T-cell (primary cell): ENCODE measurements at places on chromosomes 4 and X.

GRCh38 chr4:147567276-147567675 is 49.9 kb upstream of the TMEM184C start:
- DNase-seq: no peak

- DNase-seq: no peak
Measured at GRCh38 chr4:184250795-184251669, 33.4 kb upstream of the ENPP6 start.

GRCh38 chr4:58766763-58767162 is 1656.6 kb upstream of the IGFBP7 start:
- no peak for DNase-seq

DNA sequence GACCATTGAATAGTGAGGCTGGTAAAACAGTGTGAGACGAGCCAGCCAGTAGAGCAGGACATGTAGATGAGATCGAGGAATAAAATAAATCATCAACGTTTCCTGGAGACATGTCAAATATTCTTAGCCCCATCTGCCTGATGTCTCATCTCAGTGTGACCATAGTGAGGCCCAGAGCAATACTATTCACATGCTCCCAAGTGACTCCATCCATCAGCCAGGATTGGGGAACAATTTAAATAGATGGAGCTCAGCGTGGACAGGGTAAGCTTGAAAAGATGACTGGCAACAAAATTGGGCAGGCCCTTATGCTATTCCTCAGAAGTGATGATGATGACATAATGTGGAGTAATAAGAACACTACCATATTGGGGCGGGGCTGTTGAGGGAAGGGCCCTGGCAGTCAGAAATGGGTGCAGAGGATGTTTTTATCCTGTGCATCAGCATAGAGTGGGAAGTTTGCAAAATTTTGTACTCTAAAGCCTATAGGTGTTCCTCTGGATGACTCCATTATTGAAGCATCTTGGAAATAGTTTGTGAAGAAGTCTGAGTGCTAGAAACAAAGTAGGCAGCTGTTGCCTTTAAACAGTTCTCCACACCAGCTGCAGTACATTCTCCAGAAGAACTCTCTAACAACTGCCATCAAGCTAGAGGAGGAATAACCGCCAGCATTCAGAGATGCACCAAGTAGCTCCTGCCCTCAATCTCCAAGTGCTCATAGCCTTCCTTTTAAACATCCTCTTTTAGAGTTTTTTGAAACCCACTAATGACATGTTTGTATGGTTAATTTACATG is 333.0 kb downstream of the DCHS2 start:
- DNase-seq: no peak
